ENCODE measurements at places on chromosomes 6 and 20.

DNA sequence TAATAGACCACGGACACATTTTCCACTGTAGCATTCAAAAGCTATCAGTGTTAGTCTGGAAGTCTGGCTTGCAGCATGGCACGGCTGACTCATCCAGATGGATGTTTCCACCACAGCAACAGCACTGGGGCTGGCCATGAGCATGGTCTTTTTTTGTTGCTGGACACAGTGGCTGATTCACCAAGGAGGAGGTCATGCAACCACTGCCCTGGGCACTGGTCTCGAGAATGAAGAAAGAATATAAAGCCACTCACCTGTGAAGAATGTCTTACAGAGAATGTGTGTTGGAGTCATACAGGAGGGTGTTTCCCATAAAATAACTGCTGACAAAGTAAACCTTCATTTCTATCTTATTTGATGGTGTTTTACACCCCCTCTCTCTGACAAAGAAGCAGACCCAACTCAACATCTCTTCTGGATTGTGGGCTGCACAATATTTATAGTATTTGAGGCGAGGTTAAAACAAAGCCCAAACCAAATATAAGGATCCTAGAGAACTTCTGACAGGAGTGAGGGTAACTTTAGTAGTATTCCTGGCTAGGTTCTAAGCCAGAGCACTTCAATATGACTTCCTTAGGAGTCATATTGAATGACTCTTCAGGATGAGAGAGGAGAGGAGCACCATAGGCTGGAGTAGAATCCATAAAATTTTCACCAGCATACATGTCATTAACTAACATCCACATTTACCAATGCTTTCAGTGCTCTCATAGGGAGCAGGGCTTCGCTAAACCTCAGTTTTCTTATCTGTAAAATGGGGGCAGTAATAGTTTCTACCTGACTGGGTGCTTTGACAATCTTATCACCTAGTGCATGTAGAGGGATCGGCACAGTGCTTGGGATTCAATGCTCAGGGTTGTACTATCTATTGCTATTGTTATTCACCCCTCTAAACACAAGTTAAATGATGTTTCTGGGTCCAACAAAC, 121.4 kb downstream of the KIF13A start:
- peak; percentile 81 for DNase-seq

DNA sequence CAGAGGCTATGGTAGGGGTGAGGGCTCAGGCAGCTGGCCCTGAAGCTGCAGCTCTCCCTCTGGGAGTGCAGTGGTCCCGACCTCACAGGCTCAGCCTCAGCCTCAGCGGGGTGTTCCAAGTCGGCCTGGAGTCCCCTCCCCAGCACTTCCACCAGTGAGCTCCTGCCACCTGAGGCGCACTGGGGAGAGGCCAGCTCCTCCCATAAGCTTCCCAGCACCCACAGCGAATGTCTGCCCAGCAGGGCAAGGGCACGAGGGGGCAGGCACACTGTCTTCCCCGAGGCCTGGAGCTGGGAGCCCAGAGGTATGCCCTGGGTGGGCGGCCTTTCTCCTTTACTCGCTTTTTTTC, 53.2 kb upstream of the SLCO4A1 start:
- DNase-seq = no peak

- no peak for DNase-seq
Measured at GRCh38 chr20:60246751-60247150, 288.5 kb downstream of the CDH26 start.

DNA sequence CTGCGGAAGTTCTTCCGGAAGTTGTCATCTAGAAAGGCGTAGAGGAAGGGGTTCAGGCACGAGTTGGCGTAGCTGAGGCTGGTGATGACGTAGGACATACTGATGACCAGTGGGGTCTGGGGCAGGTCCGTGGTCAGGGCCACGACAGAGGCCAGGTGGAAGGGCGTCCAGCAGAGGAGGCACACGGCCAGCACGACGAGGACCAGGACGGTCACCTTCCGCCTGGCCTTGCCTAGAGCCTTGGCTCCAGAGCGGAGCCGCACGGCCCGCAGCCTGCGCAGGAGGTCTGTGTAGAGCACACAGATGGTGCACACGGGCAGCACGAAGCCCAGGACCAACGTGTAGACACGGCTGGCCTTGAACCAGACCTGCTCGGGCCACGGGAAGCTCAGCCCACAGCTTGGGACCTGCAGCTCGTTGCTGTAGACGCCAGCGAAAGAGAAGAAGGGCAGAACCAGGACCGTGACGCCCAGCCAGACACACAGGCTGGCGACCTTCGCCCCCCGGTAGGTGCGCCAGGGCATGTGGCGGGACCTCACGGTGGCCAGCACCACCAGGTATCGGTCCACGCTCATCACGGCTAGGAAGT, 1.4 kb downstream of the NPBWR2 start:
- no peak for DNase-seq

DNA sequence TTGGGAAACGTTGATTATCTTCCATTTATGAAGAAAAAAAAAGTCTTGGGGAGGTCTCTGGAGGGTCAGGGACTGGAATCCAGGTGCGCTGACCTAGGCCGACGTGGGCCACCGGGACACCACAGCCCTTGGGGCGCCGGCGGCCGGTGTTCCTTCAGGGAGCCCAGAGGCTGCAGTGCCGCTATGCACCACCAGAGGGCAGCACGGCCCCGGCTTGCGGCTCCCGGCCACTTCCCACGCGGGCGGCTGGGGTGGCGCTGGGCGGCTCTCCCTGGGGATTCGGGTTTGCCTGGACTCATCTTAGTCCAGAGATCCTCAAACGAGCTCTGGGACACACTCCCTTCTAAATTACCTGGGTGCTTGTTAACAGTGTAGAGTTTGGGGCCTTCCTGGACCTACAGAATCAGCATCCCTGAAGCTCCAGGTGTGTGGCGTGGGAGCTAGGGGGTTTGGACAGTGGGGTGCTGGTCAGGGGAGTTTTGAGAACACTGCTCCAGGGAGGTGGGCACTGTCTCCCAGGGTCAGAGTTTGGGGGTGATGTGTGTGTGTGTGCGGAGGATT, 23.0 kb upstream of the GTSF1L start:
- DNase-seq = no peak

- no peak for DNase-seq
Measured at GRCh38 chr20:5511505-5511904, 194.8 kb upstream of the PROKR2 start.

- peak; percentile 60 for DNase-seq
Measured at GRCh38 chr6:91081452-91082067, 494.7 kb upstream of the MAP3K7 start.

- DNase-seq = no peak
Measured at GRCh38 chr6:82767037-82767436, 298.6 kb downstream of the UBE3D start.

GRCh38 chr6:164085091-164086075, 670.9 kb downstream of the QKI start:
- DNase-seq = peak; percentile 79

GRCh38 chr6:118783931-118784550, 109.9 kb upstream of the ASF1A start:
- no peak for DNase-seq

GRCh38 chr6:11392778-11393507, 144.6 kb upstream of the TMEM170B start:
- DNase-seq = no peak

GRCh38 chr20:59678288-59678687, 73.9 kb downstream of the PHACTR3 start:
- DNase-seq = no peak

DNA sequence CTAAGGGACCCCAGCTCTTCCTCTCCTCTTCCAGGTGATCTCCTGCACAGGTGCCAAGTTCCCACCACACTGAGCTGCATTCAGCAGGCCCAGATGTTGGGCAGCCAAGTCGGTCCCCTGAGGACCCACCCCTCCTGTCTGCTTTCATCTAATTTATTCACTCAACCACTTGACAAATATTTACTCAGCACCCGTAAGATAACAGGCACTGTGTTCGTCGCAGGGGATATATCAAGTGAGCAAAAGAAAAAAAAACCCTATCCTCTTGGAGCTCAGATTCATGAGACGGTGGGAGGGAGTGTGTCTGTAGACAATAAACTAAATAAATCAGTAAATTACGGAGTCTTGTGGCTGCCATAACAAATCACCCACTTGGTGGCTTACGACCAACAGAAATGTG, 143.6 kb downstream of the MRPL14 start:
- DNase-seq = no peak

- DNase-seq = peak; percentile 48
Measured at GRCh38 chr6:157143890-157144798, 179.2 kb downstream of the TMEM242 start.

DNA sequence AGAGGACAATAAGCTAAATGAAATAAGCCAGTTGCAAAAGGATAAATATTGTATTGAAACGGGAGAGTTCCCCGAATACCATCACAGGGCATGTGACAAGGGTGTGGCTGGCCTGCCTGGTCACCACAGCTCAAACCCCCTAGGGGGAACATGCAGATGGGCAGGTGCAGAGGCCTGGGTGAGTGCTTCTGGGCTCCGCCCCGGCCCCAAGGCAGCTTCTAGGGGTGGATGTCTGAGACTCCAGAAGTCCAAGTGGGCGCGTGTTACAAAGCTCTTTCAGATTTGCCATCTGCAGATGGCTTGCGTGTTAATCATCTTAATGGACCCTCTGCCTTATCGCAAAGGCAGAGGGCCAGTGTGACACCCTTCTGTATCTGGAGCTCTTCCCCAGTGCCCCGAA, 559.2 kb upstream of the IMPG1 start:
- DNase-seq = no peak

DNA sequence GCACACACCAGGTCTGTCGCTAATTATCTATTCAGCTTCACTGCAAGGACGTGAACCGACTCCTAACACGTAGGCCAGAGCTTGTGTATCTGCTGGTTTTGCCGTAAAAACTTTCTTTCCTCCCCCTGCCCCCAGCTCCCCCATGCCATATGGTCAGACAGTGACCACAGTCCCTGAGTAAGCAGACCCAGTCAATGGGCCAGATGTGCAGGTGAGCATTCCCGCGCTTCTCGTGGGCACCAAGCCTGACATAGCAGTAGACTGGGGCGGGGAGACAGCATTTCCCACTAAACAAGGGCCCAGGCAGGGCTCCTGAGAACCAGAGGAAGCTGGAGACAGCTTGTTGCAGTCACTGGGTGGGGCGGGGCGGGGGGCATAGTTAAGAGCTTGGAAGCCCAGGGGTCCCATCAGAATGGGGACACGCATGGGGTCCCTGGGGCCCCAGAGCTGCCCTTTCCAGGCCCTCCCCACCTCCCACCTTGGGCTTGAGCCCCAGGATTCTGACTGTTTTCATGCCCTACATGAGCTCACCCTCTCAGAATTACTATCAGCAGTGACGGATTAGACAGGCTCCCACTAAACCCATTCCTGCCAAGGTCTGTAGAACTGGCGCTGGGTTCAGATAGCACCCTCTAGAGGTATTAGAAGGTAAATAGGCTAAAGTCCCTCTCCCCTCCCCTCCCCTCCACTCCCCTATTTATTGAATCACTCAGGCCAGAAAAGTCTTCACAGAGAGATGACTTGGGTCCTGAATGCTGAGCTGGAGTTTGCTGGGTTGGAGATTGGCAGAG, 51.8 kb downstream of the CDH26 start:
- no peak for DNase-seq

GRCh38 chr20:3704087-3704486, 8.3 kb downstream of the SIGLEC1 start:
- DNase-seq = no peak

- DNase-seq = peak; percentile 87
Measured at GRCh38 chr6:125201961-125202729, 48.6 kb downstream of the TPD52L1 start.

- DNase-seq = peak; percentile 59
Measured at GRCh38 chr6:17042422-17043147, 59.3 kb upstream of the STMND1 start.

DNA sequence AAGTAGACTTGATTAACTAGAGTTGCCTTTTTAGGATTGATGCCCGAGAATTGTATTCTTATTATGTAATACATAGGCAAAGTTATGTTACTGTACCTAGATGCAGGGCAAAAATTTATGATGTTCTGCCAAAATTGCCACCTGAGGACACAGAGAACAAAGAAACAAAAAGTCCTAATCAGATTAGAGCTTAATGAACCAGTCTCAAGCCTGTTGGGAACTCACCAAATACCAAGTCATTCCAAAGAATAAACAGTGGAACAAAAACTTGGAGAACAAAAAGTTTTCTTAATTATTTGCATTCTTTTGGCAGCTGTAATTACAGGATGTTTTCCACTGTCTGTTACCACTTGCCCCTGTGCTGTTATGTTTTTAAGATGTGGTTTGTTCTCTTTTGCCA, 154.7 kb upstream of the SGK1 start:
- no peak for DNase-seq

DNA sequence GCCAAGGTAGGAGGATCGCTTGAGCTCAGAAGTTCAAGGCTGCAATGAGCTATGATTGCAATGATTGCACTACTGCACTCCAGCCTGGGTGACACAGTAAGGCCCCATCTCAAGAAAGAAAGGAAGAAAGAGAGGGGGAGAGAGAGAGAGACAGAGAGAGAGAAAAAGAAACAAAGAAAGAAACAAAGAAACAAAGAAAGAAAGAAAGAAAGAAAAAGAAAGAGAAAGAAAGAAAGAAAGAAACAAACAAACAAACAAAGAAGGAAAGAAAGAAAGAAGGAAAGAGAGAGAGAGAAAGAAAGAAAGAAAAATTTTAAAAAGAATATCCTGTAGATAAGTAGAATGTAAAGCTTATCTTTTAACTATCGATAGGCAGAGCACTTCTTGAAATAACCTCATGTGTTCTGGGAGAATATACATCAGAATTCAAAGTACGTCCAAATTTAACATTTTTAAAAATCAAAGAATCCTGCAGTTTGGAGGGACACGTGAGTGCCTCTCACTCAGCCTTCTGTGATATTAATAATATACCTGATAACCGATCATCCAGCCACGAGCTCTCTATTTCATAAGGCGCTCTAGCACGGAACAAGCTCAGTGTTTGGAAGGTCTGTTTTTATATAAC, 25.2 kb downstream of the MYLK4 start:
- no peak for DNase-seq

- DNase-seq = no peak
Measured at GRCh38 chr20:60477958-60478357, 519.7 kb downstream of the CDH26 start.

DNA sequence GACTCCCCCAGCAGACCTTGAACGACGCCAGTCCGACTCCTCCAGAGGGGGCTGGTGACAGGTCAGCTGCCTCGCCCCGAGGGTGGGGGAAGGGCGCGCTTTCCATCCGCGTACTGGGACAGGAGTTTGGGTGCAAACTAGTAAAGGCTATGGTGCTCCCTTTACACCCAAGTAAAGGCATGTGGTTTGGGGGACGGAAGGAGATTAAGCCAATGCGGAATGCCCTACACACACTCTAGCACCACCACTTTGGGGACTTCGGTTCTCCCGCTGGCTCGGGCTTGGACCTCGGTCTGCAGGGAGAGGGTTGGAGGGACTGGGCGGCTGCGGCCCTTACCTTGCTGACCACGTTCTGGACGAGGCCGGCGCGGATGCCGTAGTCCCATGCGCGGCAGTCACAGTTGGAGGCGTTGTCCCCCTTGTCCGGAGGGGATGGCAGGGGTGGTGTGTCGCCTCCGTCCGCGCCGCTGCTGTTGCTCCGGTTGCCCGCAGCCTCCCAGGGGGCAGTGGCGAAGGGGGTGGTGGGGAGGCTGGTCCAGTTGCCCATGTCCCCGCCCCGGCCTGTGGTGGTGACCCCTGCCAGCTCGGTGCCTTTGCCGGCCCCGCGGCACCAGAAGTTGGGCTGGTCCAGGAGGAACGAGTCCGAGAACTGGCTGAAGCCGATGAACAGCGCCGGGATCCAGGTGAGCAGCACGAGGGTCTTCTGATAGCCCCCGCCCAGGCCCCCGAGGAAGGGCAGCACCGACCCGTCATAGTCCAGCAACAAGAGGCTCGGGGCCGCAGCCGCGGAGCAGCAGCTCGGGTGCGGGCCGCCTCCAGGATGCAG, 1.1 kb downstream of the SLC22A23 start:
- no peak for DNase-seq

GRCh38 chr6:30647242-30648116, 546 bp downstream of the C6orf136 start:
- DNase-seq = no peak

- DNase-seq = no peak
Measured at GRCh38 chr20:44597516-44597915, 15.1 kb downstream of the PKIG start.
